ENCODE measurements at places on chromosomes 16 and 17.

- DNase-seq, result peak; percentile 79
Observed at GRCh38 chr17:42337442-42337841, 49.1 kb downstream of the STAT5A start.

- peak; percentile 31 for DNase-seq
Observed at GRCh38 chr17:3385869-3386816, at the start of gene OR3A2. Gene OR3A2, minus strand, starts transcription at chr17:3386308.

- DNase-seq, result peak; percentile 52
Observed at GRCh38 chr16:68236137-68236825, 354 bp upstream of the ESRP2 start.

DNA sequence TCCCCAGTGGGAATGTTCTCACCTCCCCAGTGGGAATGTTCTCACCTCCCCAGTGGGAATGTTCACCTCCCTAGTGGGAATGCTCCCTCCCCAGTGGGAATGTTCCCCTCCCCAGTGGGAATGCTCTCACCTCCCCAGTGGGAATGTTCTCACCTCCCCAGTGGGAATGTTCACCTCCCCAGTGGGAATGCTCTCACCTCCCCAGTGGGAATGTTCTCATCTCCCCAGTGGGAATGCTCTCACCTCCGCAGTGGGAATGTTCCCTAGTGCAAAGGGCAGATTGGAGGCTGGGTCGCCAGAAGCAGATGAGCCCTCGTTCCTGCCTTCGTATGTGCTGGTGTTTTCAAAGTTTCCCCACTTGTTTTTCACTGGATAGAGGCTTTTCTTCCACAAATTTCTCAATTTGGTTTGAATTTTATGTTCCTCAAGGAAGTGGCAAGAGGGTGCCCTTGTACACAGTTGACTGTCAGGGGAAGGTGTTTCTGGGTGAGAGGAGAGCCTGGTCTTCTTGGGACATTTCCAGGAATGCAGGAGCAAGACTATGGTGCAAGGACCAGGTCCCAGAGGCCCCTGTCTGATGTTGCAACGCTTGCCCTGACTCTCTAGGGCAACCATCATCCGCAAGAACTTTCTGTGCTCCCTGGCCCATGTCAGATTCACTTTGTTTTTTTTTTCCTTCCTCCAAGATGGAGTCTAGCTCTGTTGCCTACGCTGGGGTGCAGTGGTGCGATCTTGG is 34.0 kb downstream of the TRARG1 start:
- no peak for DNase-seq

DNA sequence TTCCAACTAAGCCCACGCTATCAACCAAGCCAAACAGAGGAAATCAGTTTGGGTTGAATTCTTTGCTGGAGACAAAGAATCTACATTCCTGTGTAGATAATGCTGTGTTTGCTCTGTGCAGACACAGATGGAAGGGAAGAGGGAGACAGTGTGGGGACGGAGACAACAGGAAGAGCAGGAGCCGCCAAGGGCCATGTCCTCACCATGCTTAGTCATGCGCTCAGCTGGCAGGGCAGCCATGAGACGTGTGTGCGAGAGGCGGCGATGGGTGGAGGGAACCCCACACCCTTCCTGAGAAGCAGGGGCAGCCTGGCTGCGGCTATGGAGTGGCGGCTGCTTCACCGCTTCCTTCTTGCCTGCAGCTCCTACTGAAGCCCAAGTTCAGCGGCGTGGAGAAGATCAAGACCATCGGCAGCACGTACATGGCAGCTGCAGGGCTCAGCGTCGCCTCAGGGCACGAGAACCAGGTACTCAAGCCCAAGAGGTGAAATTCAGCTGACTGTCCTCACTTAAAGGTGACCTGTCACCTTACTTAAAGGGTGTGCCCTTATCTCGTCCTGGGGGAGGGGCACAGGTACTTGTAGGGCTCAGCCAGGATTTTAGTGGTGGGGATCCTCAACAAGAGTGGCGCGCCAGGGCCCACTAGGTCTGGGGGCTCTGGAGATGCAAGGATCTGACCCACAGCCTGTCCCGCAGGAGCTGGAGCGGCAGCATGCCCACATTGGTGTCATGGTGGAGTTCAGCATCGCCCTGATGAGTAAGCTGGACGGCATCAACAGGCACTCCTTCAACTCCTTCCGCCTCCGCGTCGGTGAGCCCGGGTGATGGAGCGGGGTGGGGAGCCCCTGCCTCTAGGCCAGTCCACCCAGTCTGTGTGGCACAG is 47.5 kb downstream of the ADCY7 start:
- peak; percentile 36 for DNase-seq
